Esophagus squamous epithelium (tissue), 5 donors: ENCODE measurements at places on chromosomes 13 and 19.

- no peak for DNase-seq
Measured at GRCh38 chr19:58407658-58408151, 744 bp upstream of the ZNF584 start.

DNA sequence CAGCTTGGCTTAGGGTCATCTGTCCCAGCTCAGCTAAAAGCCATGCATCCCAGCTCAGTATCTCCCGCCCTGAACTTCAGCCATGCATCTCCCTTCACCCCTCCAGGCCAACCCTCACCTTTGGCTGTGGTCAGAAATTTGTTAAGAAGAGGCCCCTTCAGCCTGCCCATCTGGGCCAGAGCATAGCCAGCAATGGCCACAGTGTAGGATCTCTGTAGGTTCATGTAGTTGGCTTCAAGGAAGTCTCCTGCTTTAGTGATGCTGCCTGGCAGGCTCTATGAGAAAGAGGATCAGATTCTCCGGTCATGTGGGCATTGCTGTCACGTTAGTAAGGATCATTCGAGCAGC is 16.6 kb upstream of the TNFSF14 start:
- DNase-seq = no peak

DNA sequence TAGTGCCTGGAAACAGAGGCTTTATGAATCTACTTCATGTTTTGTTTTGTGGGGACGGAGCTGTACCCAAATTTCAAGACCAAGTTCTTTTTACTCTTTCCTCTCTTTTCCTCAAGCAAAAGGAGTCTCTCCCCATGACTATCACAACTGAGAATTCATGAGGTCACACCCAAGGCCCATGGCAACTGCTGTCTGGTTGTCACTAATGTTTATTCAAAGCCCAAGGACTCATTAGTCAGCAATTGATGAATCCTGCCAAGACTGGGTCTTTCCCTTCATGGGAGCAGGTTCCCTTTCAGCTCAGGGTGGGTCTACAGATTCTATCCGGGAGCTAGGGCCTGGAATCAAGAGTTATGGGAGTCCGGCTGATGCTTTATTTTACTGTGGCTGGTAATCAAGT is 441.5 kb upstream of the PCDH20 start:
- no peak for DNase-seq

DNA sequence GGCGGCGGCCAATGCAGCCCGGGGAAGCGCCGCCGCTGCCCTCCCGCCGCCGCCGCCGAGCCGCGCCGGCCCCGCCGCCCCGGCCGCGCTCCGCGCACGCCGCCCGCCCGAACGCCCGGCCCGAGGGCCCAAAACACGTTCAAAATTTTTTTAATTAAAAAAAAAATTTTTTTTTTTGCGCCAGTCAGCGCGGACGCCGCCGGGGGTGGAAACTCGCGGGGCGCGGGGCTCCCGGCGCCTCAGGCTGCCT is 468 bp downstream of the HMGB1 start:
- no peak for DNase-seq

- no peak for DNase-seq
Measured at GRCh38 chr19:30341611-30342201, 30.5 kb upstream of the ZNF536 start.
